Activated T-cell treated with anti-CD3 and anti-CD28 coated beads, Interleukin-2, amount 50 U/mL, for 24 hours (primary cell): ENCODE measurements at places on chromosomes 6 and 20.
A peak's percentile ranks its signal among the peaks of the same experiment; 100 is the strongest.

DNA sequence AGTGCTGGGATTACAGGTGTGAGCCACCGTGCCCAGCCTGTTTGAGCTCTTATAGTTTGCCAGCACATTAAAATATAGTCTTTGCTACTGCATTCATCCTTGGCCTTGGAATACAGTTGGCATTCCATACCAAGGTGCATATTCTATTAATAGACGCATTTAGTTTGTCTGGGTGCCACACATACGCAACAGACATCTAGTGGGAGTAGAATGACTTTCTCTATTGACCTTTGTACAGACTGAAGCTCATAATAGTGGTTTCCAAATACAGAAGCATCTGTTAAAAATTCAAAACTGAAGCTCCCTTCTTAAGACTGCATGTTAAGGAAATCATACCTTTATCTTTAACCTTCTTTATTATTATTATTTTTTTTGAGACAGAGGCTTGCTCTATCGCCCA lies 46.7 kb upstream of the FNDC1 start:
- no peaks in the 10 kb centered on the region for H3K27me3 ChIP-seq
- no peak for DNase-seq
- H3K4me3 ChIP-seq = no peak overlapping the region
- H3K27ac ChIP-seq = no peak overlapping the region

- H3K27me3 ChIP-seq = peaks cover 2% of the 10 kb centered on the region
- H3K4me1 ChIP-seq = peaks cover 23% of the 10 kb centered on the region
- H3K36me3 ChIP-seq = no peaks in the 10 kb centered on the region
- DNase-seq = no peak
- no peak overlapping the region for H3K27ac ChIP-seq
- no peak overlapping the region for H3K4me3 ChIP-seq
These were observed 104.9 kb upstream of the TSHZ2 start for GRCh38 chr20:52867305-52867704.

DNA sequence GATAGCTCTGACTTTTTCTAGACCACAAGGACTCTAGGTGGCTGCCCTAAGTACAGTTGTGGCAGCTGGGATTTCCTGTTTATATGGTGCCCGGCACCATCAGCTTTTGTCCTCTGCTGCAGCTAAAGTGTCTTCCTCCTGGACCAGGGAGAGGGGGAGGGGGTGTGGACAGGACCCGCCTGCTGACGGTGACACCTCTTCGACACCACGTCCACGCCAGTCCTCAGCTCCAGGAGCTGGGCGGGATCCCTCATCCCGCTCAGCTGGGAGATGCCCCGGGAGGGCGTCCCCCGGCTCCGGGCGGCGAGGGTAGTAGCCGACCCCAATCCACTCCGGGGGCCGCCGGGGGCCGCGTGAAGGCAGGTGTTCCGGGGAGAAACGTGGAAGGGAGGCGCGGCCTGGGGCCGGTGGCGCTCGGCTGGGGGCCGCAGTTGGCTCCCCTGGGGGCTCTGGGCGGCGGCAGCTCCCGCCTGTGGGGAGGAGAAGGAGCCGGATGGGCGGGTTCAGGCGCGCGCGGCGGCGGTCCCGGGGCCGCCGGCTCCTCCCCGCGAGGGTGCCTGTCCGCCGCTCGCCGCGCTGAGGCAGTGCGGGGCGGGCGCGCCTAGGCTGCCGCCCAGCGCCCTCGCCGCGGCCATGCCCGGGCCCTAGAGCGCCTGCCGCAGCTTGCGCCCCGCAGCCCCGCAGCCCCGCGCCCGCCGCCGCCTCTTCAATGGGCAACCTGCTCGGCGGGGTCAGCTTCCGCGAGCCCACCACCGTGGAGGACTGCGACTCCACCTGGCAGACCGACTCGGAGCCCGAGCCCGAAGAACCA lies at the start of gene OGFRL1:
OGFRL1 (plus strand) TSS at position 584 of the 811 bp plus-strand sequence; CDS start at position 710, 126 bp downstream.
- peaks cover 39% of the 10 kb centered on the region for H3K4me1 ChIP-seq
- peak; percentile 80 for DNase-seq
- H3K27me3 ChIP-seq = no peaks in the 10 kb centered on the region
- H3K4me3 ChIP-seq = peak within 1 kb of the TSS; percentile 73
- H3K36me3 ChIP-seq = peaks cover 4% of the 10 kb centered on the region

DNA sequence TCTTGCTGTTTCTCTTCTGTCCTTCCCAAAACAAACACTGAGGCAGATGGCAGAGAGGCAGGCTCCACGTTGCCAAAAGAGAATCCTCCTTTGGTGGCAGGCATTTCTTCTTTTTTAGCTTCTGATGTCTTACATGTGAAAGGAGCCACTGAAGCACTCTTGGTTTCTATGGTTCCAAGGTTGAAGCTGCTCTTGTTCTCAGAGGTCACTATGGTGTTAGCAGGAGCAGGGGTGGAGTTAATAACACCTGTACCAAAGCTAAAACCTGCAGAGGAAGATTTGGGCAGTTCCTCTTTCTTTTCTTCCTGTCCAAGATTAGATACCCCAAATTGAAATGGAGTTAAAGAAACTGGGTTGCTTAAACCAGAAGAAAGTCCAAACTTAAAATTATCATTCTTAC lies 28.8 kb downstream of the FAM8A1 start:
- peaks cover 93% of the 10 kb centered on the region for H3K36me3 ChIP-seq
- DNase-seq = no peak
- peak overlapping the region; percentile 58 for H3K27ac ChIP-seq
- no peak overlapping the region for H3K4me3 ChIP-seq
- H3K4me1 ChIP-seq = peaks cover 45% of the 10 kb centered on the region

GRCh38 chr6:4426968-4427367 lies 291.6 kb upstream of the ECI2 start:
- H3K36me3 ChIP-seq = no peaks in the 10 kb centered on the region
- no peaks in the 10 kb centered on the region for H3K27me3 ChIP-seq
- no peak overlapping the region for H3K27ac ChIP-seq
- no peaks in the 10 kb centered on the region for H3K4me1 ChIP-seq
- DNase-seq = no peak

GRCh38 chr20:63067721-63068560 lies 61.2 kb upstream of the BHLHE23 start:
- peaks cover 47% of the 10 kb centered on the region for H3K27me3 ChIP-seq
- no peaks in the 10 kb centered on the region for H3K36me3 ChIP-seq
- H3K4me3 ChIP-seq = no peak overlapping the region
- peaks cover 6% of the 10 kb centered on the region for H3K4me1 ChIP-seq

GRCh38 chr6:111952274-111952673 lies 79.0 kb upstream of the FYN start:
- H3K36me3 ChIP-seq = no peaks in the 10 kb centered on the region
- no peaks in the 10 kb centered on the region for H3K27me3 ChIP-seq
- no peak for DNase-seq
- H3K4me1 ChIP-seq = peaks cover 14% of the 10 kb centered on the region

GRCh38 chr6:116047173-116047933 lies 13.3 kb downstream of the FRK start:
- H3K27me3 ChIP-seq = peaks cover 28% of the 10 kb centered on the region
- no peak overlapping the region for H3K27ac ChIP-seq
- no peak for DNase-seq
- no peaks in the 10 kb centered on the region for H3K4me1 ChIP-seq
- no peaks in the 10 kb centered on the region for H3K36me3 ChIP-seq

GRCh38 chr20:21559305-21559704 lies 45.4 kb upstream of the NKX2-2 start:
- H3K36me3 ChIP-seq = no peaks in the 10 kb centered on the region
- H3K4me3 ChIP-seq = no peak overlapping the region
- peaks cover 21% of the 10 kb centered on the region for H3K27me3 ChIP-seq
- no peak for DNase-seq
- H3K27ac ChIP-seq = peak overlapping the region; percentile 30

DNA sequence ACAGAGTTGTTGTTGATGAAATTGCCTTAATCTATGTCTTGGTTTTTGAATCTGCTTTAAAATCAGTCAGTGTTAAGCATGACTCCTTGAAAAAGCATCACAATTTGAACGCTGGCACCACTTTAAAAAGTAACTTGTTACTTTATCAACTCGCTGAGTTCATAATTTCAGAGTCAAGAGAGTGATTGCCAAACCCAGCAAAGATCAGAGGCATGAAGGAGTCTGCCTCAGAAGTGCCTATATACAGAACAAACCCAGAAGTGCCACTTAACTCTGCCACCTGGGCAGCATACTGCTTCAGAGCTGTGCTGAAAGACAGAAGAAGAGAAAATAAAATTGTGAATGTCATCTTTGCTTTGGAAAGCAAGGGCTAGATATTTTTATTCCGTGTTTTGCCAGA lies 73.6 kb upstream of the HCRTR2 start:
- no peak overlapping the region for H3K4me3 ChIP-seq
- DNase-seq = no peak
- H3K4me1 ChIP-seq = no peaks in the 10 kb centered on the region
- H3K27ac ChIP-seq = no peak overlapping the region
- H3K27me3 ChIP-seq = no peaks in the 10 kb centered on the region

DNA sequence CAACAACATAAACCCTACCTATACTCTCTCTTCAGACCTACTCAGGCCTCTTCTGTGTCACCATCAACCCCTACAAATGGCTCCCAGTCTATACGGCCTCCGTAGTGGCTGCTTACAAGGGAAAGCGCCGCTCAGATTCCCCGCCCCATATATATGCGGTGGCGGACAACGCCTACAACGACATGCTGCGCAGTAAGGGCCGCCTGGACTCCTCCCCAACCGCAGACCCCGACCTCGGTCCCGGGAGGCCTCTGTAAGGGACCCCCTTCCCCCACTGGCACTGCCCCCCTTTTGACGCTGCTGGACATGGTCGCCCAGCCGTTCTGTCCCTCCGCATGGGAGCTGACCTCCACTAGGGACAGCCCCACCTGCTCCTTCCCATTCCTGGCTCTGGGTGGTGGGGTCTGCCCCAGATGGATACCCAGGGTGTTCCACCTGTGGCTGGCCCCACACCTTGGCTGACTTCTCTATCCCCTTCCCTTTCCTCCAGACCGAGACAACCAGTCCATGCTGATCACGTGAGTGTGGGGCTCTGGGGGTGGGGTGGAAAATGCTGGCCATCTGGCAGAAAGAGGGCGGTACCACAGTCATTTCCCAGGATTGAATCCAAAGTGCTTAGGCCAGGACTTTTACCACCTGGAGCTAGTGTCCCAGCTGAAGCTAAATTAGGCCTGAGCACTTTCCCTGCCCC lies 25.0 kb downstream of the MYH7B start:
- no peak for DNase-seq
- H3K36me3 ChIP-seq = no peaks in the 10 kb centered on the region
- H3K27me3 ChIP-seq = peaks cover 25% of the 10 kb centered on the region
- H3K4me1 ChIP-seq = no peaks in the 10 kb centered on the region
- H3K27ac ChIP-seq = no peak overlapping the region

GRCh38 chr6:117267766-117268534 lies 2.6 kb downstream of the VGLL2 start:
- peaks cover 93% of the 10 kb centered on the region for H3K27me3 ChIP-seq
- DNase-seq = no peak
- no peak overlapping the region for H3K4me3 ChIP-seq

- DNase-seq = no peak
- H3K36me3 ChIP-seq = no peaks in the 10 kb centered on the region
- peak overlapping the region; percentile 45 for H3K27ac ChIP-seq
- H3K4me1 ChIP-seq = peaks cover 25% of the 10 kb centered on the region
These were observed 8.8 kb downstream of the DEFB129 start for GRCh38 chr20:235891-236290.
